ENCODE measurements at places on chromosomes 2 and 18. TPM values are rescaled to one million over a fixed set of nuclear protein-coding genes. Genes with fewer than 3 reads are reported as not detected.

CELF4 gene
- 16.2 TPM for polyA plus RNA-seq

DNA sequence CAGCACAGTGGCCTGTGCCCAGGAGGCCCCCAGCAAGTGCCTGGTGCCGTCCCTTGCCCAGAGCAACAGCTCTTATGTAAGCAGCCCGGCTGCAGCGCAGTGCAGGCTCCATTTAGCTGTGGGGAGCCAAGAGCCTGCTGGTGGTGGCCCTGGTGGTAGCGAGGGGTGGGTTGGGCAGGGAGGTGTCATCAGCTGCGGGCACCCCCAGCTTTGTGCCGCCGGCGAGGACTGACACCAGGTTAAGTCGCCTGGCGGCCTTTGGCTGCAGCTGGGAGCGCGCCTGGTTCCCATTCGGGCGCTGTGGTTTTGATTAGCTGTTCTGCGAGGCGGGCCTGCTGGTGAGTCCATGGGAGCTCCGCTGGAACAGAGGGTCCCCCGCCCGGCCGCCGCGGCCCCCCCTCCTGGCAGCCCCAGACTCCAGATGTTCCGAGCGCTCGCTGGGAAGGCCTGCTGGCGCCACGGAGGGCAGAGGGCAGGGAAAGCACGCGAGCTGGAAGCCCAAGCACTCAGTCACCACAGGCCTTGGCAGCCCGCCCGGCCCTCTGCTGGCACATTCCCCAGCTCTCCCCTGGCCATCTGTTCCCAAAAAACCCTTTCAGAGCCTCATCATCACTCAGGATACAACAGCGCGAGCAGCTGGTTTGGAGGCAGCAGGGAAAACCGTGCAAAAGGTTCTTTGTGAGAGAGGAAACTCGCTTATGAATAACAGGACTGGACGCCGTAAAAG is 18.4 kb downstream of the ATOH8 start:
- H3K4me1 ChIP-seq: peaks cover 13% of the 10 kb centered on the region
- peaks cover 9% of the 10 kb centered on the region for H3K27me3 ChIP-seq
- no peak overlapping the region for H3K4me3 ChIP-seq

- H3K27ac ChIP-seq: peak overlapping the region; percentile 55
- DNase-seq: peak; percentile 25
- no peak overlapping the region for H3K4me3 ChIP-seq
- no peaks in the 10 kb centered on the region for H3K36me3 ChIP-seq
- no peaks in the 10 kb centered on the region for H3K27me3 ChIP-seq
These were observed 27.2 kb downstream of the TBC1D8 start for GRCh38 chr2:101123795-101124471.

DNA sequence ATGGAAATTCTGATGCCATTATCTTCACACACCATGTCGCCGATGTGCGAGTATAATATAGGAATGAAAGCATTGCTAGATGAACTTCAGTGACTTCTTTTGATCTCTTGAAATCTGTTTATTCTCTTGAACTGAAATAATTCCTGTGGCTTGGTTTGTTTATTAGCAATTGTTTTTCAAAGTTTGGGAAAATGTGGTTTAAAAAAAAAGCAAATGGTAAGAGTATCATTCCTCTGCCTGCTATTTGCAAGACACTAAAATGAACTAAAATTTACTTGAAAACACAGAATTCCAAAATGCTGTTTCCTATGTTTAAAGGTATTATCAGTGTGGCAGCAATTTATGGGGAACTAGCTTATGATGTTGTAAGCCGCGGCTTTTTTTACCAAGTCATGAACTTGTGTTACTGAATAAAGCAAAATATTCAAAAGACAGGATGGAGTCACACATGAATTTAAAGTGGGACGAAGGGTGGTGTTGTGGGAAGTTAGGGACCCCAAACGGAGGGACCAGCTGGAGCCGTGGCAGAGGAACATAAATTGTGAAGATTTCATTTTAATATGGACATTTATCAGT is 96.4 kb downstream of the COLEC12 start:
- H3K36me3 ChIP-seq: no peaks in the 10 kb centered on the region
- no peak overlapping the region for H3K4me3 ChIP-seq
- H3K4me1 ChIP-seq: no peaks in the 10 kb centered on the region

- DNase-seq: no peak
- no peak overlapping the region for H3K27ac ChIP-seq
- H3K36me3 ChIP-seq: no peaks in the 10 kb centered on the region
- H3K4me3 ChIP-seq: no peak overlapping the region
- H3K27me3 ChIP-seq: no peaks in the 10 kb centered on the region
- H3K4me1 ChIP-seq: no peaks in the 10 kb centered on the region
These were observed 168.7 kb downstream of the SETBP1 start for GRCh38 chr18:44849361-44849760.

DNA sequence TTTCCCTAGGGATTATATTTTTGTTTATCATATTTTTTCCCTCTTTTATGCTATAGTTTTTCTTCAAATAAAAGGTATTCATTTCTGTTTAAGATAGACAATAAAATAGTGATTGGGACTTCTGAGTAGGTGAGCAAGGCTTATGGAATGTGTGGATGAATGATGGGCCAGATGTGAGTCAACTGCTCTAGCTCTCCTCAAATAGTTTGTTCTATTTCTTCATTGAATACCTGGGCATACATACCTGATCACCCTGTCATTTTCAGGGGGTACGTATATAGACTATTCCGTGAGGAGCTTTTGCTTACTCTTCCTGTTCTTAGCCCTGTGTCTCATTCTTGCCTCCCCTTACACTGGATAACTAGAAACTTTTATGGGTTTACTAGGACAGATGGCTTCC is 41.9 kb downstream of the BABAM2 start:
- H3K4me1 ChIP-seq: peaks cover 31% of the 10 kb centered on the region
- H3K27me3 ChIP-seq: no peaks in the 10 kb centered on the region
- peak overlapping the region; percentile 68 for H3K27ac ChIP-seq
- H3K36me3 ChIP-seq: no peaks in the 10 kb centered on the region
- DNase-seq: no peak

SPATA3 gene
- not detected for polyA plus RNA-seq

DNA sequence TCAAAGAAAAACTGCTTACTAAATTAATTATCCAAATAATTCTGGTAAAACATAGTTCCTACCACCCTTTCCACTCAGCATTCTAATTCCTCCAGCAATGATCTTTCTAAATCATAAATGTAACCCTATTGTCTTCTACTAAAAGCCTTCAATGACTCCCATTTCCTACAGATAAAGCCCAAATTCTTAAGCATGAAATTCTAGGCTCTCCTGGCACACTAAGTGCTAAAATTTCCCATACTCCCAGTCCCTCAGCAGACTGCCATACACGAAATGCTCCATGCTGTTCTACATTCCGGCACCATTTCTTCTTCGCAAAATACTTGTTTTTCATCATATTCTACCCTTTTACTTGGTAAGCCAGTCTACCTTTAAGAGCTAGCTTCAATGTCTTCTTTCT is 96.9 kb downstream of the CHN1 start:
- no peak for DNase-seq
- H3K36me3 ChIP-seq: no peaks in the 10 kb centered on the region
- H3K27ac ChIP-seq: no peak overlapping the region
- no peak overlapping the region for H3K4me3 ChIP-seq
- H3K4me1 ChIP-seq: no peaks in the 10 kb centered on the region

RAB27B gene
- 9.6 TPM for polyA plus RNA-seq

DNA sequence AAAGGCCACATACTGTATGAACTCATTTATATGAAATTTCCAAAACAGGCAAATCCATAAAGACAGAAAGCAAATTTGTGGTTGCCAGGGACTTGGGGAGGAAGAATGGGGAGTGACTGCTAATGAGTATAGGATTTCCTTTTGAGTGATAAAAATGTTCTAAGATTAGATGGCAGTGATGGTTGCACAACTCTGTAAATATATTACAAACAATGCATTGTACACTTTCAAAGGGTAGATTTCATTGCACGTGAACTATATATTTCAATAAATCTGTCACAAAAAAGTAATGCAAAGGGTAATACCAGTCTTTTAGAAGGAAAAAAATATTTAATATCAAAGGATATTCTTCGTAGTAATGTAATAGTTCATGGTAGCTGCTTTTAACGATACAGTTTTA is 63.7 kb upstream of the PROKR1 start:
- no peaks in the 10 kb centered on the region for H3K27me3 ChIP-seq
- H3K27ac ChIP-seq: no peak overlapping the region
- H3K36me3 ChIP-seq: no peaks in the 10 kb centered on the region
- no peak for DNase-seq
- no peak overlapping the region for H3K4me3 ChIP-seq

DNA sequence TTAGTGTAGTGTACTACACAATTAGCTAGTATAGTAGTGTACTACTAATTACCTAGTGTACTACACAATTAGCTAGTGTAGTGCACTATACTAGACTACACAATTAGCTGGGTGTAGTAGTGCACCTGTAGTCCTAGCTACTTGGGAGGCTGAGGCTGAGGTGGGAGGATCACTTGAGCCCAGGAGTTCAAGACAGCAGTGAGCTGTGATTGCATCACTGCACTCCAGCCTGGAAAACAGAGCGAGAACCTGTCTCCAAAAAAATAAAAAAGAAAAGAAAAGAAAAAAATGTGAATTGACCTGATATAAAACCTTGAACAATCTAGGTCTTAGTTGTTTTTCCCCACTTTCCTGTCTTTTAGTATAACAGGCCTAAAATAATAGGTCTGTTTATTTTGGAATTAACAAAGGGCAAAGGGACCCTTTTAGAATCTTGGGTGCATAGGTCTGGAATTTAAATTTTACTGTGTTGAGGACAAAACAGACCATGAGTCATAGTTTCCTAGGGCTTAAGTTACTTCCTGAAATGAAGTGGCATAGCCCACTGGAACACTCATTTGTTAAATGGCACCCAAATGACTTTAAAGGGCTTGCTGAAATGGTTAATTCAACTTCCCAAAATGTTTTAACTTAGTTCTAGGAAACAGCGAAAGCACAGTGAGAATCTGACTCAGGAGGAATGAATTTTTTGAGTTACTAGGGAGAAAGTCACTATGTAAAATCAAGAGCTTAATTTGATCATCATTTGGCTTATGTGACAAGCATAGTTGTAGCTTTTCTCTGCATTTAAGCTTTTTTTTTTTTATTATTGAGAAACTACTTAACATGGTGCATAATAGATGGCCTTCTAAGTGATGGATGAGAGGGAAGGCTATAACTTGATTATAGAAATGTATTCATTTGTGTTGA is 50.7 kb upstream of the ARL5A start:
- no peak overlapping the region for H3K4me3 ChIP-seq
- DNase-seq: no peak
- no peaks in the 10 kb centered on the region for H3K27me3 ChIP-seq
- H3K36me3 ChIP-seq: no peaks in the 10 kb centered on the region

CERKL gene
- polyA plus RNA-seq: 7.6 TPM

All from large intestine (tissue), 12 donors.